ENCODE measurements at places on chromosomes 7 and 10. TPM values are rescaled to one million over a fixed set of nuclear protein-coding genes. Genes with fewer than 3 reads are reported as not detected.

HMX3 gene
- not detected for total RNA-seq

CASTOR2 gene
- 65.0 TPM for total RNA-seq

GPRIN2 gene
- total RNA-seq: 0.67 TPM

DNA sequence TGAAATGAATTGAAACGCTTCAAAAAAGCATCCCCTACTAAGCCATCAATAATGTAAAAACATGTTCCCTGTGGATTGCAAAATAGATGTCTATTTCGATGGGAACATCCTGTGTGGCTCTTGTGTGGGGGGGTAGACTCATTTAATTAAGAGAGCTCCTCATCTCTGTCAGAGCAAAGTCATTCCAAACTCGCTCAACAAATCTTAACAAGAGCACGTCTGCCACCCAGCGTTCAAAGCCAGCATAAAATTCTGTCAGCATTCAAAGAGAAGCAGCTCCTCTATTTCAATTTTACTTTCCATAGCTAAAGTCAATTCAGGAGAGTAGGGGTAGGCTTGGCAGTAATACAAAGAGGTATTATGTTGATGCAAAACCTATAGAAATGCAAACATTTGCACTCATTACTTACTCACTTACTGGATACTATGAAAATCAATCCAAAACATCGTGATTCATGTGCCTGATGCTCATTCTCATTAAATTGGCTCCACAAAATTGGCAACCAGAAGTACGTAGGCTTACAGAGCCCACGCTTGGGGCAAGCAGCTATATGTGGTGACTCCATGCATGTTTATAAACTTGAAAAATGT, 114.9 kb downstream of the IPMK start:
- no peaks in the 10 kb centered on the region for H3K27me3 ChIP-seq
- no peak overlapping the region for H3K27ac ChIP-seq
- H3K4me3 ChIP-seq: no peak overlapping the region
- no peaks in the 10 kb centered on the region for H3K36me3 ChIP-seq
- no peaks in the 10 kb centered on the region for H3K4me1 ChIP-seq
- DNase-seq: no peak

DNA sequence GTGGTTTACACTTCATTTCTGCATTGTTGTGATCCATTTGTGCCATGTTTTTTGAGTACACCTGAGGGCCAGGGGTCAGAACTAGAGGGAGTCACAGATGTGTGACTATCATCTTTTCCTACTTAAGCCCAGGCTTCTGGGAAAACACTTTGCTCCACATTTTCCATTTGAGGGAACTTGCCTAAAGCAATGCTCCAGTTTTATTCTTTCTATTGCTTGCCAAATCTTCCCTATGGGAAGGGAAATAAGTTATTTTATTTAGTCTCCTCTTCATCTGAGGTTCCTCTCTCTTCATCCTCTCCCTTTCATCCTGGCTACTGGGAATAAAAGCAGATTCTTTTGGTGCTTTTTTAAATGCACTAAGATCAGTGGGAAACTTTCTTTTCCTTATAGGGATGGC, 179.9 kb upstream of the PRSS58 start:
- no peaks in the 10 kb centered on the region for H3K36me3 ChIP-seq
- H3K27ac ChIP-seq: no peak overlapping the region
- DNase-seq: no peak
- no peak overlapping the region for H3K4me3 ChIP-seq
- no peaks in the 10 kb centered on the region for H3K27me3 ChIP-seq

GRCh38 chr7:143884969-143885559, 16.9 kb downstream of the TCAF1 start:
- H3K27me3 ChIP-seq: no peaks in the 10 kb centered on the region
- no peaks in the 10 kb centered on the region for H3K4me1 ChIP-seq
- H3K36me3 ChIP-seq: no peaks in the 10 kb centered on the region
- peak overlapping the region; percentile 43 for H3K4me3 ChIP-seq

DNA sequence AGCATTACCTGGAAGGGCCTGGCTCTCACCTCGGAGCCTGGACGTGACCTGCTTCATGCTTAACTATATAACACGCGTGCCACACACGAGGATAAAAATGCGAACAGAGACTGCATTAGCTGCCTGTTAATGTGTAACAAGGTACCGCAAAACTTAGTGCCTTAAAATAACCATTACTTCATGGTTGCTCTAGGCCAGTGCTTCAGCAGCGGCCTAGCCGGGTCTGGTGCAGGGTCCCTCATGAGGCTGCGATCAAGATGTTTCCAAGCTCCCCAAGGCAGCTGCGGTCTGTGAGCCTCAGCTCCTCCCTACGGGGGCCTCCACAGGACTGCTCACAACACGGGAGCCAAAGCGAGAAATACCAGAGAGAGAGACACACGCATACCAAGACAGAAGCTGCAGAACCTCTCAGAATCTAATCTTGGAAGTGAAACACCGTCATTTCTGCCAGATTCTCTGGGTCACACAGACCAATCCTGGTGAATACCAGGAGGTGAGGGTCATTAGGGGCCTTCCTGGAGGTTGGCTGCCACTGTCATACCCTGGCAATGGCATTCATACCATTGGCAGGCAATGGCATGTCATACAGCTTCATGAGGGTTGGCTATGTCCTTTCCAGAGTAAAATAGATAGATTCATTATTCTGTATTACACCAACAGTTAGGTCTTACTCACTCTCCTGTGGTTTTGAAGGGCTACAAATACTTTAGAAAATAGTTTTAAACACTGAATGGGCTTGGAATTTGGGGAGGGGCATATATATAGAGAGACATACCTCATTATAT, 94.5 kb downstream of the HIPK2 start:
- H3K36me3 ChIP-seq: peaks cover 2% of the 10 kb centered on the region
- H3K27me3 ChIP-seq: no peaks in the 10 kb centered on the region
- peak overlapping the region; percentile 90 for H3K27ac ChIP-seq
- no peak overlapping the region for H3K4me3 ChIP-seq
- H3K4me1 ChIP-seq: peaks cover 57% of the 10 kb centered on the region
